Activated effector memory CD4-positive, alpha-beta T cell treated with Interleukin-2 at 50 U/mL for 16 hours (primary cell): ENCODE measurements at places on chromosomes 6 and 20.
A peak's percentile ranks its signal among the peaks of the same experiment; 100 is the strongest.

DNA sequence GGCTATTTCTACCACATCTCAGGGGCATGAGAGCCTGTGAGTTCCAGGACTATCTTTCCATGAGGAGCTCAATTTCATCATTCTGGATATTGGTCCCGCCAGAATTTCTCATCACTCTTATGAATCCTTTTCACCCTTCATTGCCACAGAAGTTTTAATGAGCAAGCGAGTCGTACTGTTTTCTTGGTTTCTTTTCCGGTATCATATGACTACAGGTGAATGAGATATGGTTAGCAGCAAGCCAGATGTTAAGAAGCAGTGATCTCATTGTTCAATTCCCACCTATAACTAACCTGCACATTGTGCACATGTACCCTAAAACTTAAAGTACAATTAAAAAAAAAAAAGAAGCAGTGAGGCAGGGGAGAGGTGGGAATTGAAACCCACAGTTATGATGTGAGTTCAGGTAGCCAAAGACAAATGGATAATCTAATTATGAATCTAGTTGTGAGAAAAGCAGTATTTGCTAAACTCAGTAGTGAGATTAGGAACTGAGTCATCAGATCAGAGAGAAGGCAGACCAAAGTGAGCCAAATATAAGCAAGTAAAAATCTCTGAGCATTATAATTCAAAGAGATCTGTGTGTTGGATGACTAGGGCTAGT, 78.0 kb upstream of the ELOVL5 start:
- no peak for DNase-seq

GRCh38 chr6:19731282-19731681, 105.9 kb upstream of the ID4 start:
- no peak for DNase-seq

DNA sequence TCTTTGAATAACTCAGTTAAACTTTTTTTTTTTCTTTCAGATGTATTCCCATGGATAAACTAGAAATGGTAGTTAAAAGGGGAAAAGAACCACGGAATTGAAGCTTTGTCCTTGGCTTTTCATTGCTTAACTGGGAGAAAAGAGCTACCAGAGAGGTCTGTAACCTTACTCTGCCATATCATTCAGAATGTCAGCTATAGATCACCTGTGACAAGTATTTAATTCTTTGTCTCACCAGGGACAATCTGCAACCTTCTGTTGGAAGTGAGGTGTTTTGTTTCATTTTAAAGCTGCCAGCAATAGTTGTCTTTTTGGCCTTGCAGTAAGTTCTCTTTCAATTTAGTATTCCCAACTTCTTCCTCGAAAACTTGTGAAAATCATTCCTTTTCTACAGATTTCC, 618.4 kb downstream of the FRK start:
- DNase-seq: no peak

- no peak for DNase-seq
Measured at GRCh38 chr6:125453516-125453915, 151.7 kb upstream of the HDDC2 start.

GRCh38 chr20:53834062-53834442, 236.3 kb downstream of the BCAS1 start:
- no peak for DNase-seq

GRCh38 chr20:29750268-29750899, 1507.1 kb upstream of the DEFB115 start:
- no peak for DNase-seq

GRCh38 chr20:62885896-62886708, 24.5 kb upstream of the TCFL5 start:
- no peak for DNase-seq

- DNase-seq: no peak
Measured at GRCh38 chr6:52537001-52537753, 39.7 kb downstream of the TRAM2 start.

DNA sequence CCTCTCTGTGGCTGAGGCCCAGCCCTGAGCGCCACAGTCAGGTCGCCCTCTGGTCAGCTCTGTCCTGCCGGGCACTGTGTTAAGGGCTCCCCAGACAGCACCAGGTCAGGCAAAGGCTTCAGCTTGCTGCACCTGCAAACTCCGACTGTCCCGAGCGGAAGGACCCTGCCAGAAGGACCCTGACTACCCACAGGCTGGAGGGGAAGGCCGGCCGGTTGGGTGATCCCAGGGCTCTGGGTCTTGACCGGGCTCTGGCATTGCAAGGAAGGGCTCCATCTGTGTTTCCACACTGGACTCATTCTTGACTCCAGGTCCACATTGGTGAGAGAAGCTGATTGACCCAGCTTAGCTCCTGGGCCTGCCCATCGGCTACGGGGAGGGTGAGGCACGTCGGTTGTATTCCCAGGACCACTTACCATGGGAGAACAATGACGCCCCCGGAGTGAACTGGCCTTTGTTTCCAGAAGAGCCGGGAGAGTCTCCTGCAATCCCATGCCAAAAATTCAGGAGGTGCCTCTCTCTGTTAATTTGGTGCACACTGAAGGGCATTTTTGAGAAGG, 229.8 kb downstream of the TAF4 start:
- no peak for DNase-seq

- no peak for DNase-seq
Measured at GRCh38 chr6:168908887-168909286, 344.8 kb downstream of the THBS2 start.

GRCh38 chr6:32244946-32245398, 21.1 kb upstream of the NOTCH4 start:
- DNase-seq: peak; percentile 47

DNA sequence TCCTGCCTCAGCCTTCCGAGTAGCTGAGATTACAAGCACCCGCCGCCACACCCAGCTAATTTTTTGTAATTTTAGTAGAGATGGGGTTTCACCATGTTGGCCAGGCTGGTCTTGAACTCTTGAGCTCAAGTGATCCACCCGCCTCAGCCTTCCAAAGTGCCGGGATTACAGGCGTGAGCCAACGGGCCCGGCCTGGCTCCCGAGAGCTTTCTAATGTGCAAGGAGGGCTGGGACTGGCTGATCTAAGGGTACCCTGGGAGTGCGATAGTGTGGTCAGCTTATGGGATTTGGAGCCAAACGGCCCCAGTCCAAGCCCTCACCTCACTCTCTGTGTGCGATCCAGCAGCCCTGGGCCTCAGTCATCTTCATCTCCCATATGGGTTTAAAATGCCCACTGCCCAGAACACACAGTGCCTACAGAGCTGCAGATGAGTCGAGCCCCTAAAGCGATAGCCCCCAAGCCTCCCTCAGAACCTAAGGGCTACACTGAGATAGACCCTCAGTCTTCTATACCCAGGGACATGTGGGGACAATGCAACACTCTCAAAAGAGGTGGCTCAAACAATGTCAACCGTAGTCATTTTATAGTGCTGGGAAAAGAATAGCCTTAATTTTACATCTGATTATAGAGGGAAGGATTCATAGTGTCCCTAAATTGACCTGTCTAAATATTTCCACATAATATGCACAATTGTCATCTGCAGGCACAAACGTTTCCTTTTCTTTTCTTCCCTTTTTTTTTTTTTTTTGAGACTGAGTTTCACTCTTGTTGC, 50.1 kb downstream of the SSR1 start:
- DNase-seq: no peak

GRCh38 chr6:142242269-142242668, 59.5 kb upstream of the ADGRG6 start:
- DNase-seq: no peak

GRCh38 chr6:26754212-26754611, 94.7 kb upstream of the ZNF322 start:
- DNase-seq: no peak

DNA sequence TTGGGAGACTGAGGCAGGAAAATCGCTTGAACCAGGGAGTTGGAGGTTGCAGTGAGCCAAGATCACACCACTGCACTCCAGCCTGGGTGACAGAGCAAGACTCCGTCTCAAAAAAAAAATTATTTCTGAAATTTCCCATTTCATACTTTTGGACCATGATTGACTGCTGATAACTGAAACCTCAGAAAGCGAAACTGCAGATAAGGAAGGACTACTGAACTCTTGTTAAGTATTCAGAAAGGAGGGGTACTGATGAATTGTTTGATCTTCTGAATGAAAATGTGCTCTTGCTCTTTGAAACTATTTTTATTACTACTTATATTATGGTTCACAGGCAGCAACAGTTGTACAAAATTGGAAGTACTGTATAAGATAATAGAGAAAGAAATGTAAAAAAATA, 69.0 kb downstream of the HDGFL1 start:
- DNase-seq: no peak
